T-helper 17 cell (primary cell): ENCODE measurements at places on chromosomes 12 and 14.

DNA sequence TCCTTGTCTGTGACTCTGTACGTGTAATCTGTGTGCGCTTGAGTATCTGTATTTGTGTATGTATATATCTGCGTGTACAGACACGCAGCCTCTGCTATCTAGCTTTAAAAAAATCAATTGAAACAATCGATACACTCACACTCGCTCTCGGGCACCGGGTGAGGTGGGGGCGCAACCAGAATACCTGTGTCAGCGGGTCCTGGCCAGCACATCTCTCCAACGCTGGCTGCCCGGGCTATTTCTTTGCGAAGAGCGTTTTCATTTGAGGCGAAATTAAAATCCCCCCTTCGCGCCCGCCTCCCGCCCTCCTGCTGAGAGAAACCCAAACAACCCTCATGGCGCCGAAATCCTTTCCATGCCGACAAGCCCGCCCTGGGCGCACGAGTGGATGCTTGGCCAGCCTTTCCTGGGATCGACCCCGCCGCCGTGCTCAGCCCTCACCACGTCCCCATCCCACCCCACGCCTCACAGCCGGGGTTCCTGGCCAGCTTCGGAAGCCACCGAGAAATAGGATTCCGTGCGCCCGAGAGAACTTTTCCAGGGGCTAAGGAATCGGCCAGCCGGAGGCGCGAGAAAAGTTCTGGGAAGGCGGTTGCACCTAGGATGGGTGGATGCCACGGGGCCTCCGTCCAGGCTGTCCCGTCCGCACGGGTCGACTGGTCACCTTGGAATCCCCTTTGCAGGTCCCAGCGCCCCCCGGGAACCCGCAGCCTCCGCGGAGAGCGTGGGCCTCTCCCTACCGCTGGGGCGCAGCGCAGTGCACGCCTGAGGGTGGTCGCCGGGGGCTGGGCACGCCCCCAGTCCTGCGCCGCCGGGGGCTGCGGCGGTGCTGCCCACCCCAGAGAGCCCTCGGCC, 1.0 kb downstream of the ZDHHC22 start:
- H3K27me3 ChIP-seq = peaks cover 78% of the 10 kb centered on the region
- H3K4me1 ChIP-seq = peaks cover 29% of the 10 kb centered on the region
- peaks cover 9% of the 10 kb centered on the region for H3K36me3 ChIP-seq
- DNase-seq = no peak
- H3K27ac ChIP-seq = no peak overlapping the region

DNA sequence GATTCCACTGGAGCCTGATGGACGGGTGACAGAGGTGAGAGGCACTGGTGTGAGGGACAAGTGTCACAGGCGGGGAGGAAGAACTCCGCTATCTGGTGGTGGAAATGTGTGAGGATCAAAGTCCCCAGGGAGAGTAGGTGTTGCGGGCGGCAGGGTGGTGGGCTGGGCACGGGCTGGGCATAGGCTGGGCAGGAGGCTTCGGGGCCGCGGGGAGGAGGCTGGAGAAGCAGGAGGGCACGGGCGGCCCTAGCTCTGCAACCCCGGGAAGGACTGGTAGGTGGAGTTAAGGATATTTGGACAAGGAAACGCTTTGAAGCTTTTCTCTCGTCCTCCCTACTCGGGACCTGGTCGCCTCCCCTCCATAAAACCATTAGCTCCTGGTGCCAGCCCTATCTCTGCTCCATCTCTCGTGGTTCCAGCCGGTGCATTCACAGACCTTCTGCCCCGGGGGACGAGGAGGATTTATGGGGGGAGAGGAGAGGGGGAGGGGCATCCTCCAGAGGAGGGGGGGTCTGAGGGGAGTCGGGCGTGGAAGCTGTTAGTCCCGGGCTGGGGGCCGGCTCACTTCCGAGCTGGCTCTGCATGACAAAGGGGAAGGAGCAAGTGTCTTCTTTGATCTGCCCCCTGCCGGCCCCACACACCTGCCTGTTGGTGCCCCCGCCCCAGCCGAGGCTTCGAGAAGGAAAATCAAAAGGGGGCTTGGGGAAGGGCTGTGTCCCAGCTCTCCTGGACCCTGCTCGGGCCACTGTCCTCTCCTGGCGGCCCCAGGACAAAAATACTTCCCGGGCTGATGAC, 504 bp downstream of the WNT5B start:
- H3K27ac ChIP-seq = no peak overlapping the region
- H3K36me3 ChIP-seq = peaks cover 4% of the 10 kb centered on the region
- no peak for DNase-seq
- peaks cover 15% of the 10 kb centered on the region for H3K4me1 ChIP-seq
- peaks cover 63% of the 10 kb centered on the region for H3K27me3 ChIP-seq

- no peaks in the 10 kb centered on the region for H3K36me3 ChIP-seq
- no peaks in the 10 kb centered on the region for H3K27me3 ChIP-seq
- no peak for DNase-seq
- peaks cover 30% of the 10 kb centered on the region for H3K4me1 ChIP-seq
- H3K27ac ChIP-seq = no peak overlapping the region
These were observed 90.2 kb downstream of the FUT8 start for GRCh38 chr14:65502676-65503124.

DNA sequence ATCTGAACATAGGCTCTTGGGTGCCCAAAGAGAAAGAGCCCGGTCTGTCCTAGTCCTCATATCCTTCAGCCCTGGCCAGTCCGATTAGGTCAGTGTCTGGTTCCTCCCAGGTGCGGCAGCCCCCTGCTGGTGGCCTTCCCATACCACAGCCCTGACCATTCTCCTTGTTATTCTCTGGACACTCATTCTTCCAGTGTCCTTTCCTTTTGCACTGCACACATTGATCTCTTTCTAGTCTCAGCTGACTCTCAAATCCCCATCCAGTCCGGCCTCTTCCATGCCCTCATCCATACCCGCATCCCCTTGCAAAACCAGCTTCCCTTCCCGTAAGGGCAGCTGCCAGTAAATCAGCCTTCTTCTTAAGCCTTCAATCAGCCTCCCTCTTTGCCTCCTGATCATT, 1316.3 kb downstream of the TMEM121 start:
- H3K36me3 ChIP-seq = no peaks in the 10 kb centered on the region
- peak overlapping the region; percentile 32 for H3K27ac ChIP-seq
- DNase-seq = no peak
- H3K4me1 ChIP-seq = peaks cover 37% of the 10 kb centered on the region
- no peaks in the 10 kb centered on the region for H3K27me3 ChIP-seq

DNA sequence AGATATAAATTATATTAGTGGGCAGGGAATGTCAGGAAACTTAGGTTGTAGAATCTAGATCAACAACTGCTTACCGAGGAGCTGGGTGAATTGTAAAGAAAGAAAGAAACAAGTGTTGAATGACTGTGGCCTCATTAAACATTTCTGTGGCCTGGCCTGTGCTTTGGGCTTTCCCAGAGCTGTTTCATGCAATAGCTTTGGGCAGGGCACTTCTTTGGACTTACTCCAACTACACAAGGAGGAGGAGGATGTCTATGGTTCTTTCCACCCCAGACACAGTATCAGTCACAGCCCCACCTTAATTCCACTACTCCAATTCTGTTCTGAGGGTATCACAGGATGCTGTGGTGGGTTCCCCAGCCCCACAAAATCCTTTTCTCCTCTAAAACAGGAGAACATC, 38.0 kb downstream of the DPF3 start:
- H3K27me3 ChIP-seq = peaks cover 9% of the 10 kb centered on the region
- H3K36me3 ChIP-seq = no peaks in the 10 kb centered on the region
- peaks cover under 1% of the 10 kb centered on the region for H3K4me1 ChIP-seq
- no peak overlapping the region for H3K4me3 ChIP-seq
- H3K27ac ChIP-seq = no peak overlapping the region
- DNase-seq = no peak

DNA sequence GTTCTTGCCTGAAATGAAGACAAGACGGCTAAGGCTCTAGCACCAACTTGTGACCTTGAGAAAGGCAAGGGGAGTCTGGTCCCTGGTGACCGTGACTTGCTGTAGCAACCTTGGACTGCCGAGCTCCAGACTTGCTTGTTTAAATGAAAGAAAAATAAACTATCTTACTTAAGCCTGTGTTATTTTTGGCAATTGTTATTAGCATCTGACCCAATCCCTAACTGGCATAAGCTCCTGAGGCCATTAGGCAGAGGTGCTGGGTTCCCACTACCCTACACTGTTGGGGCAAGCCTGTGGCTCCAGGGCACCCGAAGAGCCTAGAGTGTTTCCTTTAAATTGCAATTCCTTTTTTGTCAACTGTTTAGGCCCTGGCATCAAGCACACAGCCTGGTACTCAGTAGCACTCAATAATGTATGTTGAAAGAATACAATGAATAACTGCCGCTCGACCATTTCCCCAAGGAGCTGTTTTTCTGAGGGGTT, 106.9 kb upstream of the HIF1A start:
- no peaks in the 10 kb centered on the region for H3K36me3 ChIP-seq
- peaks cover 4% of the 10 kb centered on the region for H3K4me1 ChIP-seq
- no peaks in the 10 kb centered on the region for H3K27me3 ChIP-seq
- no peak for DNase-seq
- H3K4me3 ChIP-seq = no peak overlapping the region

GRCh38 chr14:58327019-58327418, 28.7 kb downstream of the ARID4A start:
- peak overlapping the region; percentile 65 for H3K27ac ChIP-seq
- no peak for DNase-seq
- no peak overlapping the region for H3K4me3 ChIP-seq

- no peak overlapping the region for H3K27ac ChIP-seq
- no peak for DNase-seq
- no peaks in the 10 kb centered on the region for H3K27me3 ChIP-seq
- no peaks in the 10 kb centered on the region for H3K4me1 ChIP-seq
- no peak overlapping the region for H3K4me3 ChIP-seq
- H3K36me3 ChIP-seq = no peaks in the 10 kb centered on the region
These were observed 467.0 kb downstream of the MDGA2 start for GRCh38 chr14:47208434-47208833.

DNA sequence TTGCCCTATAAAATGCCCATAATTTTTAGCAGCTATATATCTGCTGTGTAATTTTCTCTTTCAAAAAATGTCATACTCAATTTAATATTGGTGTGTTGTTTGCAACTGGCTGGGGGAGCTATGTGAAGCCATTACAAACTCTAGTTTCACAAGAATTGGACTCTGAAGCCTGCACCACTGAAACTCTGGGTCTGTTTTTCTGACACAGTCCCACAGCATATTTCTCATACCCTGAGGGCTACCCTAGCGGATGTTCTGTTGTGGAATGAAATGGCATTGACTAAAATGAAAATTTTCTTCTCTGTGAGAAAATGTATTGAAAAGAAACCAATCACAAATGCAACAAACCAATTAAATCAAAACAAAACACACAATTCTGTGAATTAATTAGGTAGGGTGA, 284.6 kb upstream of the NPAS3 start:
- H3K36me3 ChIP-seq = peaks cover 2% of the 10 kb centered on the region
- no peak overlapping the region for H3K27ac ChIP-seq
- H3K27me3 ChIP-seq = no peaks in the 10 kb centered on the region
- H3K4me3 ChIP-seq = no peak overlapping the region
- H3K4me1 ChIP-seq = no peaks in the 10 kb centered on the region
- DNase-seq = no peak

GRCh38 chr12:4849115-4849541, 60.6 kb upstream of the KCNA1 start:
- H3K4me1 ChIP-seq = no peaks in the 10 kb centered on the region
- no peaks in the 10 kb centered on the region for H3K36me3 ChIP-seq
- no peak for DNase-seq
- no peak overlapping the region for H3K4me3 ChIP-seq
- H3K27me3 ChIP-seq = peaks cover 5% of the 10 kb centered on the region
- no peak overlapping the region for H3K27ac ChIP-seq

- H3K27me3 ChIP-seq = no peaks in the 10 kb centered on the region
- H3K4me1 ChIP-seq = peaks cover 11% of the 10 kb centered on the region
- H3K4me3 ChIP-seq = no peak overlapping the region
These were observed 465.6 kb downstream of the ZFP36L1 start for GRCh38 chr14:68327231-68327630.

DNA sequence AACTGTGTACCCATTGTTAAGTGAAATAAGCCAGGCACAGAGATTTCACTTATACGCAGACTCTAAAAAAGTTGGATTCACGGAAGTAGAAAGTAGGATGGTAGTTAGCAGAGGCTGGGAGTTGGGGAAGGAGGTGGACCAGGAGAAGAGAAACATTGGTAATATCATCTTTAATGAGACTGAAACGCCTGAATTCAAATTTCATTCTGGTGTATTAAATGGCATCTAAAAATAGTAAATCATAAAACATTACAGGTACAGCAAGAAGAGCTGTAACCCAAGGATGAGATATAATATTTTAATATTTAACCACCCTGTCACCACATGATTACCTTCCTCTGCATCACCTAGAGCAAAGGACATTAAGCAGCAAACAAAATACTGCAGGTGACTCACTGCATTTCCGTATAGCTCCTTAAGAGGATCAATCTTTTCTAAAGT, 99.4 kb downstream of the EPS8 start:
- no peak overlapping the region for H3K4me3 ChIP-seq
- DNase-seq = no peak
- no peak overlapping the region for H3K27ac ChIP-seq
- H3K4me1 ChIP-seq = peaks cover 7% of the 10 kb centered on the region
- H3K27me3 ChIP-seq = peaks cover 6% of the 10 kb centered on the region

DNA sequence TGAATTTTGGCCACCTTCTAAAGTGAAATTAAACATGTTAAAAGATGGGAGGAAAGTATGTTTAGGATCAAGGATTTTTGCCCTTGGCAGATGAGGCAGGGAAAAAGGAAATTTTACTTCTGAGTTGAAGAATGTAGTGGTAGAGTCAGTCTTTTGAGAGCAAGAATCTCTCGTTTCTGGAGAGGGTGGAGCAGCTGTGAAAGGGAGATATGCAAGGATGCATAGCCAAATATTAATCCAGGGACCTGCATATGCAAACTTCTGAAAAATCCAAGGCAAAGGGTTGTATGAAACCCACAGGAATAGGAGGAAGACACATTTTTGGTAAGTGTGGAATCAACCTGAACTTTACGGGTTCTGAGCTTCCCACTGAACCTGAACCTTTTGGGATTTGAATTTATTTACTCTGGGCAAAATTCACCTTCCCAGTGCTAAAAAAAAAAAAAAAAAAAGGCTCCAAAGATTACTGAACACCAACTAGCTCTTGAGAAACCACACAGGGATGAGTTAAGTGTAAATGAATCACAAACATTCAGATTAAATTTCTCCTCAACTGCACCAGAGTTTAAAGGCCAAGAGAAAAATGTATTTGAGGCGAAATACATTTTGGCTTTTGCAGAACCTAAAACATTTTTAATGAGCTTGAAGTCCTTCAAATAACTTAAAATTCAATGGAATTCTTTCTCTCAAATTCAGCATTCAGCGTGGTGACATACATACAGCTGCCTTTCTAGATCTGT, 187.1 kb upstream of the CDKN3 start:
- no peaks in the 10 kb centered on the region for H3K4me1 ChIP-seq
- no peaks in the 10 kb centered on the region for H3K36me3 ChIP-seq
- H3K27ac ChIP-seq = no peak overlapping the region
- no peak overlapping the region for H3K4me3 ChIP-seq

GRCh38 chr12:77402716-77403115, 337.3 kb upstream of the E2F7 start:
- no peak overlapping the region for H3K4me3 ChIP-seq
- no peak for DNase-seq
- no peaks in the 10 kb centered on the region for H3K27me3 ChIP-seq
- no peak overlapping the region for H3K27ac ChIP-seq
- no peaks in the 10 kb centered on the region for H3K36me3 ChIP-seq
- no peaks in the 10 kb centered on the region for H3K4me1 ChIP-seq

- H3K27me3 ChIP-seq = no peaks in the 10 kb centered on the region
- peaks cover 19% of the 10 kb centered on the region for H3K4me1 ChIP-seq
- H3K4me3 ChIP-seq = peak overlapping the region; percentile 89
- H3K36me3 ChIP-seq = no peaks in the 10 kb centered on the region
- peak overlapping the region; percentile 82 for H3K27ac ChIP-seq
These were observed 482 bp upstream of the IFI27L2 start for GRCh38 chr14:94129758-94130414.

GRCh38 chr12:55722948-55723347, 2.8 kb downstream of the RDH5 start:
- no peak overlapping the region for H3K4me3 ChIP-seq
- H3K27ac ChIP-seq = peak overlapping the region; percentile 62
- H3K4me1 ChIP-seq = peaks cover 29% of the 10 kb centered on the region
